ENCODE measurements at places on chromosomes 2 and 18.
A peak's percentile ranks its signal among the peaks of the same experiment; 100 is the strongest.

GRCh38 chr2:144042751-144043150 lies 477.2 kb downstream of the ZEB2 start:
- DNase-seq = no peak

- no peak for DNase-seq
Observed at GRCh38 chr2:235051436-235052260, 99.8 kb downstream of the SH3BP4 start.

GRCh38 chr2:127305990-127306585 lies 12.1 kb upstream of the ERCC3 start:
- no peak for DNase-seq

DNA sequence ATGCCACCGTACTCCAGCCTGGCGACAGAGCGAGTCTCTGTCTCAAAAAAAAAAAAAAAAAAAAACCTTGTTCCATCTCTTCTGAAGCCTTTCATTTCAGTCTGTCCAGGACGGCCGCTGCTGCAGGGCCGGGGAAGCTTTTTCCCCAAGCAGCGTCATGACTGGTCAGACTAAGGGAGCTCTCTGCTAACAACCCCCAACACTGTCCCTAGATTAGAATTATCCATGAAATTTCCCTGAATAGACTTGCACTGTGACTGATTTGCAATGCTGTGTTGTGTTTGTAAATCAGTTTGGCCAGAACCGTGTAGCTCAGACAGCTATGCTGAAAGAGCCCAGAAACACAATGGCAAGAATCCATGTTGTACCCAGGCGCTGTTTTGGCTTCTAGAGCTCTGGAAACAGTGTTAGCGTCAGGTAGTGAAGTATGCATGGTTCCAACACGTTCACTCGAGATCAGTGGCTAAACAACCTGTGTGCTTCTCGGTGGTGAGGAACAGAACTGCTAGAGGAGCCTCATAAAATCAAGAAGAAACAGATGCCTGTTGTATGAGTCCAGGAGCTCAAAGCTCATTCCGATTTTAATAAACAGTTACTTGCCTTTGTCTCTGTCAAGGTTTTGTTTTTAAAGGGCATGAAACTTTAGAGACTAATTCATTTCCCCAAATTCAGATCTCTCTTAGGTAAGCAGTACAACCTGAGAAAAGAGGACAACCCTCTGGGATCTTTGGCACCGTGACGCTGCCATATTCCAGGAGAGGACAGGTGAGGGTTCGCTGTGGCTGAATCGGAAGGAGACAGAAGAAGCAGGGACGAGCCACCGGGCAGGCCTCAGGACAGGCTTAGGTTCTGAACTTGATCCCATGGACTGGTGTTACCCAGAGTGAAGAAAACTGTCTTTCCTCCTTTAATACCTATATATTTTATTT lies 43.5 kb downstream of the GORASP2 start:
- DNase-seq = no peak

DNA sequence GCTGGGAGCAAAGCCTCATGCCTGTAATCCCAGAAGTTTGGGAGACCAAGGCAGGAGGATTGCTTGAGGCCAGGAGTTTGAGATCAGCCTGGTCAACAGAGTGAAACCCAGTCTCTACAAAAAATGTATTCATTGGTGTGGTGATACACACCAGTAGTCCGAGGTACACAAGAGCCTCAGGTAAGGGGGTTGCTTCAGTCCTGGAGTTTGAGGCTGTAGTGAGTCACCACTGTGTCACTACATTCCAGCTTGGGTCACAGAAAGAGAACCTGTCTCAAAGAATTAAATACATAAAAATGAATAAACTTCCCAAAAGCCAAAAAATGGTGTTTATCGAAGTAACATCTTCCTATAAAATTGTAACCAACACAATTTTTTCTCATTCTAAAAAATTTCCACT lies 568.1 kb upstream of the LINC00305 start:
- DNase-seq = no peak

DNA sequence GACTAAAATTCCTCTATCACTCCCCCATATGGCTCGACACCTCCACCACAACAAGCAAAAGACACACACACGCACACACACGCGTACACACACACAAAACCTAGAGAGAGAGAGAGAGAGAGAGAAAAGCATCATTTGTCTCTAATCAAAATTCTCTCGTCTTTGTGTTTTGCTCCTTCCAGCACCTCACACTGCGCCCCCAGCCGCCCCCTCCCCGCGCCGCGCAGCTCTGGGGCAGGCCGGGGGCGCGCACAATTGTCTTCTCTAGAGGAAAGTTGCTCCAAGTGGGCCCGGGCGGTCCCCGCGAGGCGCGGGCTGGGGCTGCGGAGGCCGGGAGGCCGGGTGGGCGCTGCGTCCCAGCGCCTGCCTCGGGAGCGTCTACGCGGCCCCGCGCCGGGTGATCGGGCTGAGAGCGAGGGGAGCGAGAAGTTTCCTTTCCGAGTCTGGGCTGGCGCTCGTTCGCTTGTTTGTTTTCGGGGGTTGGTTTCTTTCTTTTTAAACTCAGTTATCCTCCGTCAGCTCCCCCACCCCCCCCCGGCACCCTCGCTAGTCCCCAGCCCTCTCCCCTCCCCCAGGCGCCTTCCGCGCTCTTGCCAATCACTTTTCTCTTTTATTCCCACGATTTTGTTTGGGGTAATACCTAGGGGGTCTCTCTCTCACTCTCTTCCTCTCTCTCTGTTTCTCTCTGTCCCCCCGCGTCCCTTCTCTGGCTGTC lies 4.1 kb downstream of the ZEB2 start:
- peak; percentile 29 for DNase-seq

GRCh38 chr2:148602885-148603561 lies 41.5 kb upstream of the EPC2 start:
- DNase-seq = no peak

- DNase-seq = no peak
Observed at GRCh38 chr2:128312411-128312810, 6.3 kb downstream of the HS6ST1 start.

GRCh38 chr2:163580757-163581156 lies 155.1 kb downstream of the FIGN start:
- DNase-seq = no peak

DNA sequence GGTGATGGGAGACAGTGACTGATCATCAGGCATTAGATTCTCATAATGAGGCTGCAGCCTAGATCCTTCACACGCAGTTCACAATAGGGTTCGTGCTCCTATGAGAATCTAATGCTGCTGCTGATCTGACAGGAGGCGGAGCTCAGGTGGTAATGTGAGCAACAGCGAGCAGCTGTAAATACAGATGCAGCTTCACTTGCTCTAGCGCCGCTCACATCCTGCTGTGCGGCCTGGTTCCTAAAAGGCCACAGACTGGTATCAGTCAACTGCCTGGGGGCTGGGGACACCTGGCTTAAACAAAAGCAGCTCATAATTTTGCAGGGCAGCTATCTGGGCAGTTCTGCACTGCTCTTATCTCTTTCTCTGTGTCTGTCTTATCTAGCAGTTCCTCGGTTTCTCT lies 20.4 kb upstream of the CD226 start:
- DNase-seq = peak; percentile 65

- no peak for DNase-seq
Observed at GRCh38 chr2:59237311-59237710, 996.2 kb upstream of the FANCL start.

DNA sequence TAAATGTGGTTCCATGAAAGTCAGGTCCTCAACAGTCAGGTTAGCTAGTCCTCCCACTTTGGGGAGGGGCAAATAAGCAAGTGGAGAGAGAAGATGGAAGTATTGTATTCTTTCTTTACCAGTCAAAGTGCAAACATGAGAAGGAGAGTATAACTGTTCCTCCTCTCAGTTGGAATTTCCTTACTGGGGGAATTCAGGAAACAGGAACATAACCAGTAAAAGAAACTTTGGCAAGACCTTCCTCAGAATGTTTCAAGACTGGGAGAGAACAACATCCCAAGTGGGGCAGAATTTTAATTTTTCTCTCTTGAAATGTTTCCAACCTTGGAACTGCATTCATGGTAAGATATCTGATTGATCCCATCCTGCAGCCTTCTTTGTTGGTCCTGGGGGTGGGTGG lies 552.4 kb upstream of the TNP1 start:
- no peak for DNase-seq

- DNase-seq = no peak
Observed at GRCh38 chr2:110717734-110718133, 14.6 kb upstream of the ACOXL start.

GRCh38 chr18:75216212-75216910 lies 5.8 kb downstream of the TSHZ1 start:
- DNase-seq = no peak

DNA sequence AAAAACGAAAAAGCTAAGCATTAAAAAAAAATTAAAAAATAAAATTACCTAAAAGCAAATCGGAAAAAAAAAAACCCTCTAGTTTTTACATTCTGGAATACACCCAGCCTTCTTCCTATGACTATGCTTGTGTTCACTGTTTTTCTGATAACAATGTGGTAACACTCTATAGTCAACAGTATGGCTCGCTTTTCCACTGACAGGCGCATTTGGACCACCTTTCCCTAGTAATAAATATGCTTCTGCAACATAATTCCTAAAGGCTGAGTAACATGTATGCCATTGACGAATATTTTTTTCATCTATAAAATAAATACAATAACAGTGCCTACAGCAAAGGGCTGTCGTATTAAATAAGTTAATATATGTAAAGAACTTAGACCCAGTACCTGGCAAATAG lies 27.9 kb downstream of the NOL10 start:
- no peak for DNase-seq

GRCh38 chr18:59699750-59700534 lies 2.7 kb upstream of the CCBE1 start:
- no peak for DNase-seq

GRCh38 chr2:120237491-120237902 lies 14.3 kb upstream of the TMEM185B start:
- DNase-seq = no peak

- DNase-seq = no peak
Observed at GRCh38 chr18:73986711-73987110, 160.9 kb downstream of the FBXO15 start.

GRCh38 chr2:178109813-178110212 lies 2.4 kb upstream of the RBM45 start:
- no peak for DNase-seq

DNA sequence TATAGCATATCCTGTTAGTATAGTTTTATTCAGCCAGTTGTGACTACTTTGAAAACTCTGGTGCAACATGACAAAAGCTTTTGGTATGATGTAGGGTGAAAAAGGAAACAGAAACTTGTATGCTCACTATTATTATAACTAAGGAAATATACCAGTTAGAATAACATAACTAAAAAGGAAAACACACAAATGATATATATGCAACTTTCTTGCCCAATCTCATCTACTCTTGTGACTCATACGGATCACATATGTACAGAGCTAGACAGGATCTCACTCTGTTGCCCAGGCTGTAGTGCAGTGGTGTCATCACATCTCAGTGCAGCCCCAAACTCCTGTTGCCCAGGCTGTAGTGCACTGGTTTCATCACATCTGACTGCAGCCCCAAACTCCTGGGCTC lies 12.4 kb upstream of the TLK1 start:
- no peak for DNase-seq

- DNase-seq = no peak
Observed at GRCh38 chr2:39156846-39157245, 36.0 kb upstream of the SOS1 start.

DNA sequence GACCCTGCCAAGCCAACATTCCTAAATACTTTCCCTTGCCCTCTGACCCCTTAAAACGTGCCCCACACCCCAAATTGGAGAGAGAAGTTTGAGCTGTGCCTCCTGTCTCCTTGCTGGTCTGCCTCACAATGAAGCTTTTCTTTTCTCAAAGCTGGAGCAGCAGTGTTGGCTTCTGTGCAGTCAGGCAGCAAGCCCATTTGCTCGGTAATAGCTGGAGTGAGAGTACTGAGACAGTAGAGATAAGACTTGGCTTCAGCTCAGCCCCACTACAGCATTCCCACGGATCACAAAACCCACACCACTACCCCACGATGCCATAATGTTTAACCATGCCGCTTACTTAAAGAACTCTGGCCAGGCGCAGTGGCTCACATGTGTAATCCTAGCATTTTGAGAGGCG lies 73.0 kb downstream of the NCAPH start:
- DNase-seq = no peak

DNA sequence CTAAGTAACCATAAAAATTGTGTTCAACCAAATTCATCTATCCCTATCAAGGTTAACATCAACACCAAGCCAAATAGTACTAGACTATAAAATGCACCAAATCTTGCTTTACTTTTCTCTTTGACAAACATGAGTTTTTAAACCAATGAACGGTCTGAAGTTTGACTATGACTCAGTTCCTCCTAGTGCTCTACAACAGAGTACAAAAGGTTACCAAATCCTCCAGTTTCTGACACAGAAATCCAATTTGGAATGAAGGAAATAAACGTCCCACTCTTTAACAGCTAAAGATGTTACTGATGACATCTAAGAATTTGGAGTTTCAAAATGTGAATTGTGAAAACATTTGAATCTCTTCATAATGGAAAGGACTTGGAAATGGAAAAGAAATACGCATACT lies 11.8 kb upstream of the ACVR1 start:
- DNase-seq = no peak

GRCh38 chr2:40639320-40639719 lies 187.4 kb upstream of the SLC8A1 start:
- DNase-seq = no peak

DNA sequence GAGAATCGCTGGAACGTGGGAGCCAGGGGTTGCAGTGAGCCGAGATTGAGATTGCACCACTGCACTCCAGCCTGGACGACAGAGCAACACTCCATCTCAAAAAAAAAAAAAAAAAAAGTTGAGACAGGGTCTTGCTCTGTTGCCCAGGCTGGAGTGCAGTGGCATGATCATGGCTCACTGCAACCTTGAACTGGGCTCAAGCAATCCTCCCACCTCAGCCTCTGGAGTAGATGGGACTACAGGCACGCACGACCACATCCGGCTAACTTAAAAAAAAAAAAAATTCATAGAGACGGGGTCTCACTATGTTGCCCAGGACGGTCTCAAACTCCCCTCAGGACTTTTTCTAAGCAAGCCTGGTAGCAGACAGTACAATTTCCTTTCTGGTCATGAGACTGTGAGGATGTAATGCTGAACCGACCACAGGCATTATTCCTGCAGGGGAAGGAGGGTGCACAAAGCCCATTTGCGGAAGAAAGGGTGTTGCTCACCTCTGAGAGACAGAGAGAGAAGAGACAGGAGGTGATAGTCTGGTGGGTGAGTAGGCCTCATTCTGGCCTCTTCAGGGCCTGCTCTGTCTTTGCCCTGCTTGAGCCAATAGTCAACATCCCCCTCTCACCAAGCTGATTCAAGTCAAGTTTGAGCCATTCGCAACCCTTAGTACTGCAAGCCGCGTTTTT lies 205.3 kb downstream of the ZFP36L2 start:
- no peak for DNase-seq

GRCh38 chr18:54952026-54952425 lies 7.2 kb downstream of the CCDC68 start:
- no peak for DNase-seq

- DNase-seq = peak; percentile 23
Observed at GRCh38 chr2:126886211-126886915, 12.3 kb upstream of the TEX51 start.
